ENCODE measurements at places on chromosomes 2 and 18.

GRCh38 chr18:10057401-10057893, 143.6 kb downstream of the VAPA start:
- no peak for DNase-seq

GRCh38 chr2:98759827-98760625, 29.1 kb upstream of the MGAT4A start:
- no peak for DNase-seq

DNA sequence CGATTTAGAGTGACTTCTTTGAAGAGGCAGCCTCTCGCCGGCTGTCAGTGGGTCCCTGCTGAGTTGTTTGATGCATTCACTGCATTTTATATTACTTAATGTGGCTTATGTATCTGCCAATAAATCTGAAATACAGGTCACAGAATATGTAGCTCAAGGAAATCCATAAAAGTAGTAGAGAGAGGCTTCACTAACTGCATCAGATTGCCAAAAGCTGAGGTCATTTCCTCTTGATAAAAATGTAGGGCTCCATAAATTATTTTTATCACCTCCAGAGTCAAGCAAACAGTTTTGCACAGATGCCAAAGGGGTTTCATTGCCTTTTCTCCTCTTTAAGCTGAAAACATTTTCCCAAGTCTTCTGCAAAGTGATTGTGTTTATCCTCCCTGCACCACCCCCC, 36.5 kb upstream of the CCDC93 start:
- DNase-seq = no peak

- DNase-seq = no peak
Observed at GRCh38 chr18:7758764-7759163, 191.6 kb downstream of the PTPRM start.

GRCh38 chr2:74816540-74817303, 17.2 kb upstream of the HK2 start:
- no peak for DNase-seq

DNA sequence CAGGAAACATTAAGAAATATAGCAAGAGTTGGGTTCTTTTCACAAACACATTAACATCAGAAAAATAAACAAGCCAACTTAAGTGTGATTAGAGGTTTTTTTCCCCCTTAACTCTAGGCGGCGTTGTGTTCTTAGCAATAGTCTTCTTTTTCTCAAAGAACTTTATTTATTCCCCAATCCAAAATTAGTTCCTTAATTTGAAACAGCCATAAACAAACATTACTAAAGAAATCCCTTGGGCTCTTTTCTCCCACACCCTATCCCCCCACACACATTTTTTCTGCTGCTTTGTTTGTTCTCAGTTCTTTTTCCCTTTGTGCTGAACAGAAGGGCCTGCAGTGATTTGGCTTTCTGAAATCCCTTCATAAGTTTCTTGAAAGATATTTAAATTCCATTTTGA, 13.2 kb upstream of the MYO1B start:
- no peak for DNase-seq

DNA sequence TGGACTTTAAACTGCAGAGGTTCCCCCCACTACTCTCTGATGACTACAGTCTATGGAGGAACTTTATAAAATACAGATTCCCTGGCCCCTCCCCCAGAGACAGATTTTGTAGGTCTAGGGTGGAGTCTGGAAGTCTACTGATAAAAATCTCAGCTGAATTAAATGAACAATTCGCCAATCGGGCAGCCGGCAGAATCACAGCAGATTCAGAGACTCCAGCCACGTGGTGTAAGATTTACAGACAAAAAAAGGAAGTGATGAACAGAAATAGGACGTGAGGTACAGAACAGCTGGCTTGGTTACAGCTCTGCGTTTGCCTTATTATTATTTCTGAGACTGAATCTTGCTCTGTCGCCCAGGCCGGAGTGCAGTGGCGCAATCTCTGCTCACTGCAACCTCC, 21.4 kb upstream of the MTA3 start:
- DNase-seq = no peak
